ENCODE measurements at places on chromosomes 1 and 21.
A peak's percentile ranks its signal among the peaks of the same experiment; 100 is the strongest.

DNA sequence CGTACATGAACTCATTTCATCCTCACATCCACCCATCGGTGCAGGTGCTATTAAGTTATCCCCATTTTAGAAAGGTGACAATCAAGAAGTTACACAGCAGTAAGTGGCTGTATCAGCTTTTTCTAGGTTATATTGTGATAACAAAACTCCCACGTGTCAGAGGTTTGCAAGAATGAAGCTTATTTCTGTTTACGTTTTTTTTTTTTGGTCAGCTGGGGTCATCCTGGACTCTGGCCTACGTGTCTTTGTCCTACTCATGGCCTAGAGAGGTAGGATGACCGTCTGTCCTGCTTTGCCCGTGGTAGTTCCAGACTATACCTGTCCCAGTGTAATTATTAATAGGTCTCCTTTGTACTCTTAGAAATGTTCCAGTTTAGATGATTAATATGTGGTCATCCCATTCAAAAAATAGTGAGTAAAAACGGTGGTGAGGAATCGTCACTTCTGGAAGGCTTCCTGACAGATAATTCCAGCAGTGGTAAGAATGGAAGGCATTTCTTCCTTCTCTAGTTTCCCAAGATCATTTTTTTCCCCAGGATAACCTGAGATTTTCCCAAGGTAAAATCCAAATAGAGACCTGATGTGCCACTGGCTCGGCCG is 64.2 kb upstream of the KIF26B start:
- no peak for DNase-seq

DNA sequence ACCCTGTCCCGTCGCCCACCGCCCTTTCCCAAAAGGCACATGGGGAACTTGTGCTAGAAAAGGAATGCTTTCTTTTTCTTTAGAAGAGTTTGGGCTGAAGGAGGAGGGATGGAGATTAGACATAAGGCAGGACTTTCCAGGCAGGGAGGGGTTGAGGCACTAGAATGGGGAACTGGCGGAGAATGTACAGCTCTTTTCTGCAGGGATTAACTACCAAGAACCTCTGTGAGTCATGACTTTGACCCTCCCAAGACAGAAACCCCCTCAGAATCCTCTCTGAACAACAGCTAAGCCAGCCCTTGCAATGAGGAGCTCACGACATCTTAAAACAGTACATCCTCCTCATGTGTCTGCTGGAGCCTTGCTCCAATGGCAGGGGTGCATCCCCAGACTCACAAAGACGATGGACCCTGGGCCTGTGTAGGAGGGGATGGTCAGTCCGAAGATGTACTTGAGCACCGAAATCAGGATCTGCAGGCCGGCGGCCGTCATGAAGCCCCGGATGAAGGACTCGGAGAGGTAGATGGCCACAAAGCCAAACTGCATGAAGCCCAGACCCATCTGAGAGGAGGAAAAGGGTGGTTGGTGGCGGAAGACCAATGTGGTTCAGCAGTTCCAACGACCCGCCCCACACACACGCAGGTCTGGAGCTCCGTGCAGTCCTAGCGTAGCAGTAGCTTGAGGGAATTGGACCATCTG is 13.6 kb downstream of the SLC26A9 start:
- no peak for DNase-seq

GRCh38 chr1:76274302-76274701 is 199.8 kb downstream of the ST6GALNAC3 start:
- no peak for DNase-seq

- DNase-seq: peak; percentile 10
Observed at GRCh38 chr1:182869241-182869666, 30.1 kb downstream of the DHX9 start.

DNA sequence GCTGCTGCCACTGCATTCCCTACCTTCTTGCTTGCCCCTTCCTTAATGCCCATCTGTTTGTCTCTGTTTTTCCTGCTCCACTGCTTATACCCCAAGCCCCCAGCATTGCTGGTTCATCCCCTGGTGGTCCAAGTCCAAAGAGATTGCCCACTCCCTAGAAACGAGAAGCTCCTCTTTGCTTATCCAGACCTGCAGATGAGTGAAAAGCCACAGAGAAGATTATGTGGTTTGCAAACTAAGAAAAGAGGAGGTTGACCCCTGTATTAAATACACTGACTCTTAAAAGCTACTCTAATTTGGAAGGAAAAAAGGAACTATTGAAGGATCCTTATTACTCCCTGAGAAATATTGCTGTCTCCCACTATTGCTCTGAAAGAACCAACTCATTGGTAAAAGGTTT is 146.8 kb upstream of the RAB4A start:
- DNase-seq: no peak

DNA sequence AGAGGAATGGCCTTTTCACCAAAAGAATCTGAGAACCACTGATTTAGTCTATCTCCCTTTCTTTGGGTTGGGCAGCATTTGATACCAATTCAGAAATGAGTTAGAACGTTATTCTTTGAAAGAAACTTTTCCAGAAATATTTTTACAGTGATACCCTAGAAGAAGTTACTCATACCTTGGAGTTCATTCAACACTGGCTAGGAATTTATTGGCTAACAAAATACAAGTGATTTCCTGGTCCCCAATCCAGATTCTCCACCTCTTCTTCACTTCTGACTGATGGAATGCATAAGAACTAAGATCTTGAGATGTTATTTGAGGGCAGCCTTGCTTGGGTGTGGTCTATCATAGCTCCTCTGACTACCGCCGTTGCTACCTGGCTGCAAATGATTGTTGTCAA is 9.4 kb downstream of the C1orf162 start:
- no peak for DNase-seq

DNA sequence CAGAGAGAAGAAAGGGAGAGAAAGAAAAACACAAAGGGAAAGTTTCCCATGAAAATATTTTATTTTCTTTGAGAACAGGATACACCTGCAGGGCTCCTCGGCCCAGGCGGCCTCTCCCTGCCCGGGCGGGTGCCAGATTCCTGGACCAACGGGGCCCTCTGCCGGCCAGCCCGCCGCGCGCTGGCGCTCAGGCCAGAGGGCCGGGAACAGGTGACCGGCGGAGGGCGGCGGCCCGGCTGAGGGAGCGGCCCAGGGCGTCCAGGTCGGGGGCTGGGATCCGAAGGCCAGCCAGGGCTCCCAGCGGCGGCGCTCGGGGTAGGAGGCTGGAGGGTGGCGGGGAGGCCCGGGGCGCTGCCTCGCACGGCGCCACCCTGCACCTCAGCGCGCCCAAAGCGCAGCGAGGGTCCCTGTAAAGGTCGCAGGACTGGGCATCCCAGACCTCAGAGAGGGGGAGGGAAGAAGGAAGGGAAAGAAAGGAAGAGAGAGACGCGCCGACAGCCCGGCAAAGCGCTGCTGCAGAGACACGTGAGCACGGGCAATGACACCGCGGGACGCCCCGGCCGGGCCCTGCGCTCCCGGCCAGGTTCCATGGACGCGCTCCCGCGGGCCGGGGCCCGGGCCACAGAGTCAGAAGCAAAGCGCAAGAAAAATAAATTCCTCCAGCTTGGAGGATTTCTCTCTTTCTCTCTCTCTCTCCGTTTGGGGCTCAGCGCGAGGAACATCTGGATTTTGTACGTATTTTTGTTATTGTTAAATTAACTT is 927 bp downstream of the WNT9A start:
- DNase-seq: no peak

- no peak for DNase-seq
Observed at GRCh38 chr1:117970252-117970651, 40.7 kb downstream of the WDR3 start.

DNA sequence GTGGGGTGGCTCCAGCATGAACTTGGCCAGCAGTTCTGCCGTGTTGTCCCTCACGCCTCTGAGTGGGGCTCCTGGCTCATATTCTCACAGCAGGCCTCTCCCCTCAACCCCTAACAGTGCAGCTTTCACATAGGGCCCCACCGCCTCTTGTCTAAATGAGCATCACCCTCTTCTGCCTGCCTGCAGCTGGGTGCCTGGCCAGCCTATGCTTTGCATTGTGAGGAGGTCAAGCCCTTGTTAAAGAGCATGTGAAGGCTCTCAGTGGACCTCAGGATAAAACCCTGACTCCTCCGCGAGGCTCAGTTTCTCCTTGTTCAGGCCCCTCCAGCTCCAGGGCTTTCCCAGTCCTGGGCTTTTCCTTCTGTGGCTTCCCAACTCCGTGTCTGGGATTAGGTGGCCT is 34.8 kb downstream of the CRYAA start:
- DNase-seq: no peak

DNA sequence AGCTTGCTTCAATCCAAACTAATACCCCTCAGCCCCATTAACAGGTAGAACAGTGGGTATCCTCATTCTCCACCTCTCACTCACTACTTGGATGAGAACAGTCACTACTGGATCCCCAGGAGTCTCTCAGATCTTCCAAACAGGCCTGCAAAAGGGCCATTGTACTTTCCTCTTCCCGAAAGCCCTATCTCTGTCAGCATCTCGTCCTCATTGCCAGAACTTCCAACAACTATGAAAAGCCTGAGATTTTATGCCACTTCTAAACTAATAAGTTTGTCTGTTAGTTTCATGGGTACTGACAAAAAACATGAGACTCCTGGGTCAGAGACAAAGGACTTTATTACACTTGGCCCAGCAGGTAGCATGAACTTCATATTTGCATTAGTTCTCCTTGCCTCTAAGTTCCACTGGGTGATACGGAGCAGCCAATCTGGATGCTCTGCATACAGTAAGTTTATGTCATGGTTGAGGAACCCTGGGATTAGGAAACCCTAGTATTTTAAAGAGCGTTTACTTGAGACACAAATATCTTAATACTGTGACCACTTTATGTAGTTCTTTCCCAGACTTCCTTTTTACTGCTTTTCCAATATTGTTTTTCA is 38.1 kb downstream of the VANGL2 start:
- peak; percentile 41 for DNase-seq

DNA sequence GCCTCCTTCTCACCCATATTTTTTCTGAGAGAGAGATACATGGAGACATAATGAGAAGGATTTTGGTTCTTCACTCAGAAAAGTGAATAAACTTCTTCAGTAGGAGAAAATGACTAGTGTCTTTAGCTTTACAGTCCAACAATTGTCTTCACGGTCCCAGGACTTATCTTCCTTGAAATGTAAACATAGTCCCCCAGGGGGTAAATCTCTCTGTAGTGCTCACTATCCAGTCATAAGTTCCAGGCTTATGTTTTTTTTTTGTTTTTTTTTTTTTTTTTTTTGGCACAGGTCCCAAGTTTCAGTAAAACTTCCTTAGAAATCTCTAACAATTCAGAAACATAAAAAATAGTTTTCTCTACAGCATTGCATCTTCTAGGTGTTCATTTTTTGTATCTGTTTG is 890.2 kb upstream of the B3GALT2 start:
- no peak for DNase-seq

- no peak for DNase-seq
Observed at GRCh38 chr21:44513389-44514217, 26.4 kb downstream of the KRTAP10-1 start.

DNA sequence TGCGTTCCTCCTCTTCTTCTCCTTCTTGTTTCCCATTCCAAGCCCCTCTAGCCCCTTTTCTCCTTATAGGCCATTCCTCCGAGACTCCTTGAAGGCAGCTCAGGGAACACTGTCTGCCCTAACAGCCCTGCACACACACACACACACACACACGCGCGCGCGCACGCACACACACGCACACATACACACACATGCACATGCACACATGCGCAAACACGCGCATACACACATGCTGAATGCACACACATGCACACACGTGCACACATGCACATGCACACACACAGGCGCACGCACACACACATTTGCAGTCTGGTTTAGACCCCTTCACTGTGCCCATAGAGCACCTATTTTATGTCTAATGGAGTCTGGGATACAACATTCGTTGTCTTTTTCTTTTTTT is 17.8 kb upstream of the CNTN2 start:
- no peak for DNase-seq

Measured in T-helper 1 cell (primary cell).